ENCODE measurements at places on chromosomes 7 and 10.

DNA sequence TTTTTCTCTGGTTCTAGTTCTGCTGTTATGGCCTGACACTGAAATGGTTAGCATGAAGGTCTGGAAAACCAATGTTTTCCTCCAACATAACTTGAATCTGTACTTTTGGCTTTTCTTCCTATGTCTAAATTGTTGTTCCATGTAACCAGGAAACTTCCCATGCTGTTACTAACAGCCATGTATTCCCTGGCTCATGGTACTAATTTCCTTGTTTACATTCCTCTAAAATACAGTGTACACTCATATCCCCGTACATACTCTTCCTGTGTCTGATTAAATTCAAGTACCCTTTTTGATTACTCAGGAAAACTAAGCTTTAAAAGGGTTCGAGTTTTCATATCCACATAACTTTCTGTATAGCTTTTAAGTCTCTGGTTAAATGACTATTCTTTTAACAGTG, 12.3 kb upstream of the ACSM6 start:
- no peak for DNase-seq

DNA sequence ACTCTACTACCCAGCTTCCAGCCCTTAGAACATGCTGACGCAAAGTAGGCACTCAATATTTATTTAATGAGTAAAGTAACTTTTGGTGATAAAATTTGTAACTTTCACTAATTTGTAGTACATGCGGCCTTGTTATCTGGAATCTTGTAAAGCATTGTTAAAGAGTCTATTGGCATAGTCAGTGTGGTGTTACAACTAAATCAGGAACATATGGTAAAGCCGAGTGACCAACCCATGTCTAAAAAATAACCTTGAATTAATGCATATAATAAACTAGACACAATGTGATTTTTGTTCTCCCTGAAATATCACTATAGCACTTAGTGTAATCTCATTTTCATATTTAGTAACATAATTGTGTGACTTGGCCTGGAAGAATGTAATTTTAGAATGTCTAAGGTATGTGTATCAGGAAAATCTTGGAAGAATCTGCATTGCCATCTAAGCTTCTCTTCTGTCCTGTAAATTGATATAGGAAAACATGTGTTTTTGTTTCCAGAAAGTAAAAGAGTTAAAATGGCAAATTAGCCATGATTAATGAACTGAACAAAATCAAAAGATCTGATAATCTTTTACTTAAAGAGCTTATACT, 256.7 kb upstream of the GNAI1 start:
- DNase-seq, result no peak

DNA sequence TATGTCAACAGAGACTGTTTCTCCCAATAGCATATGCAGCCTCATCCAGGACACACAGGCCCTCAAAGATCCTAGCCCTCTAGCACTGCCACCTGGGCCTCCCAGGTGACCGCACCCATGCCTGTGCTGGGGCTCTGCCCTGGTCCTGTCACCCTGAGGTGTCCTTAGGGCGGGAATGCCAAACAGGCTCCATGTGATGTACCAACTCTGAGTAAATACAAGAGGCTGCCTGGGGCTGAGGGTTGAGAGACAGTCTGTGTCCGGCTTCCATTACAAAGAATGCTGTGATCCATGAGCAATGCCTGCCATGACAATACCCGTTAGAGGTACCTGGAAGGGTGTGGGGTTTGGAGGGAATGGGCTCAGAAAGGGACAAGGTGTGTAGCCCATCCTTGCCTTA, 83.0 kb upstream of the KAT6B start:
- no peak for DNase-seq

GRCh38 chr10:49171326-49172060, 16.7 kb downstream of the TMEM273 start:
- DNase-seq, result no peak

- DNase-seq, result no peak
Measured at GRCh38 chr10:77281719-77282118, 355.9 kb downstream of the KCNMA1 start.

DNA sequence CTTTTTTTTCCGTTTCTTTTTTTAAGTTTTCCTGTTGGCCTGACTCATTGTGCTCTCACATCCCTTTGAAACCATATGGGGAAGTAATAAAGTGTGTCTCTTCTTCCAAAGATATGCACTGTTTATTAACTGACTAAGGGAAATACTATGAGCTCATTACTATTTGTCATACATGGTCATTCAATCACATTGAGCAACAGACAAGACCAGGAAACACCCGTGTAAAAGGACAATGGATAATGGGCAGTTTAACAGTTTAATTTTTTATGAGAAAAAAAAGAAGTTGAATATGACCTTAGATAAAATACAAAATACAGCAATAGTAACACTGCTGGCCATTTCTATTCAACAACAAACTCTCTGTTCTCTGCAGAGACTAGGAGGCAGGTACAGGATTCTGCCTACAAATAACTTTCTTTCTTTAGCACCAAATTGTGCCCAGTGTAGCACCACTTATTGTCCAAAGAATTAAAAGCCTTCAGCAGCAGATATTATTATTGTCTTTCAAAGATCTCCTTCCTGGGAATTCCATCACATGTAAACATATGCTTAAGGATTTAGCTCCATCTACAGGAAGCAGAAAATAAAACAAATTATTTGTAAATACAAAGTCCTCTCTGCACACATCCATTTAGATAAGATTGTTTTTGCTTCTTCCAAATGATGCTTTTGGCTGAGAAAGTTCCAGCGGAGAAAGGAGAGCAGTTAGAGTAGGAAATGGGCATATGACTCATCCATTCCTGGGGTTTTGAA, 55.0 kb upstream of the AKR1E2 start:
- DNase-seq, result no peak

GRCh38 chr7:82036146-82036886, 266.5 kb upstream of the HGF start:
- DNase-seq, result no peak

- no peak for DNase-seq
Measured at GRCh38 chr10:3464760-3465405, 292.3 kb upstream of the PITRM1 start.

DNA sequence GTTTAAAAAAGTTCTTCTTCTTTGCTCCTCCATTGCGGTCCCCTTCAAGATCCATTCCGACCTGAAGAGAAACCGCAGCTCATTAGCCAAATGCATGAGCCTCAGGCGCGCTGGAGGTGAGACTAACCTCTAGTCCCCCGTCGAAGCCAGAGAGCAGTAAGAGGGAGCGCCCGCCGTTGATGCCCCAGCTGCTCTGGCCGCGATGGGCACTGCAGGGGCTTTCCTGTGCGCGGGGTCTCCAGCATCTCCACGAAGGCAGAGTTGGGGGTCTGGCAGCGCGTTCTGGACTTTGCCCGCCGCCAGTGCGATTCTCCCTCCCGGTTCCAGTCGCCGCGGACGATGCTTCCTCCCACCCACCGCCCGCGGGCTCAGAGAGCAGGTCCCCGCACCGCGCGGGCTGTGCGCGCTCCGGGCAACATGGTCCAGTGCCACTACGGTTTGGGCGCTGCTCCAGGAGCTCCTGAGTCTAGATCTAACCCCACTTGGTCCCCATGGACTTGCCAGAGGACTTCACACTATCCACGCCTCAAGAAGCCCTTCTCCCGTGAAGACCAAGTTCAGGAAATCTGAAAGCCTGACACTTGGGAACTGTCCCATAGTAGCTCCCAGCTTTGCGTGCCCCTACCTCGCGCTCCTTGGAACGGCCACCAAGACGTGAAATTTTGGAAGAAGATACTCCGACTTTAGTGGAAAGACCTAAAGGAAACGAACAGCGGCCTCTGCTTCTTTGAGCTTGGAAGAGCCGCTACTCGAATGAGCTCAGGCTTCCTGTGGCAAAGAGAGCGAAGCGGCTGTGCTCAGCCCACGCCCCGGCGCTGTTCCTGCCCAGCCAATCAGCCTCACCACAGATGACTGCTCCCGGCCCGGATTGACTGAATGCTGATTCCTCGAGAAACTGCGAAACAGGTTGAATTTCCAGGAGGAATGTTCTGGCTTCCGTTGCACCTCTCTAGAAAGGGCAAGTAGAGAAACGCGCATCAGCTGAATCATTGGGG, at the start of gene ABCB1:
ABCB1 (minus strand) TSS at position 755 of the 995 bp plus-strand sequence; CDS start at position 55, 700 bp downstream.
- DNase-seq, result no peak

DNA sequence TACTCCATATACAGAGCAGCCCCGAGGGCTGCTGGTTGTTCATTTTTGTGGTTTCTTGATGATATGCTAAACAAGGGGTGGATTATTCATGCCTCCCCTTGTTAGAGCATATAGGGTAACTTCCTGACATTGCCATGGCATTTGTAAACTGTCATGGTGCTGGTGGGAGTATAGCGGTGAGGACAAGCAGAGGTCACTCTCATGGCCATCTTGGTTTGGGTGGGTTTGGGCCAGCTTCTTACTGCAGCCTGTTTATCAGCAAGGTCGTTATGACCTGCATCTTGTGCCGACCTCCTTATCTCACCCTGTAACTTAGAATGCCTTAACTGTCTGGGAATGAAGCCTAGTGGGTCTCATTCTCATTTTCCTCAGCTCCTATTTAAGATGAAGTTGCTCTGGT, 31.3 kb downstream of the GNAT3 start:
- DNase-seq, result no peak

DNA sequence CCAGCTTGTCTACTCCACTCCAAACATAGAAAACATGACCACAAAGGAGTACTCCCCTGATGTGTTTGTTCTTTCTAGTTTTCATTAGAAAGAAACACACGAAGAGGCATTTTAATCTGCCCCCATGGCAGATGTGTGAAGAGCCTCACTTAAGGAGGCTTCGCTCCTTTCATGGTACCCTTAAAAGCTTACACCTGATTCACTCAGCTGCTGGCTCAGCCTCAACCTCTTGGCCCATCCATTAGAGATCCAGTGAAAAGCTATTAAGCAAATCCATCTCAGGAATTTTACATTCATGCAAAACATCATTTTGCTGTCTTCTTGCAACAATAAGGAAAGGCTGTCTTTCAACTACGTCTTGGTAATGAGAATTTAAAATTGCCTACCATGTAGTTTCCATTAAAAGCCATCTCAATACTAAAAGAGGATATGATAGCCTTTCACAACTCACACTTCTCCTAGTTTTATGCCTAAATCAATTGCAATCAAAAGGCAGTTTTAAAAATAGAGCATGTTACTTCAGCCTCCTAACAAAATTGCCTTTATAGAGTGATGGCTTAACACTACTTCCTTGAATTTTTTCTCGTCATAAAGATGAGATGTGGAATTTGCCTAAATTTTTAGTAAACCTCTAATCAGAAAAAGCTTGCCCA, 22.7 kb downstream of the MACC1 start:
- DNase-seq, result no peak

DNA sequence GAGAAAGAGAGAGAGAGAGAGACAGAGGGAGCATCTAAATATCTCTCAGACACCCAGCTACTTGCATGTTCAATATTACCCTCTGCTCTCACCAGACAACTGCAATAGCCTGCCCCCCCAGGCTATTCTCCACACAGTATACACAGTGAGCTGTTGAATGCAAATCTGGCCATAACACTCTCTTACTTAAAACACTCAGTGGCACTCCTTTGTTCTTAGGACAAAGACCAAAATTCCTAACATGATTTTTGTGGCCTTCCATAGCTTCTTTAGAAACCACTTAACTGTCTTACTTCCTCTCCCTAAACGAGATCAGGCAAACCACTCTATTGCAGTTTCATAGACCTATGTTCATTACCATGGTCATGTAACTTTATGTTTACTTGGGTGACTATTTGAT, 903.6 kb upstream of the AUTS2 start:
- no peak for DNase-seq

DNA sequence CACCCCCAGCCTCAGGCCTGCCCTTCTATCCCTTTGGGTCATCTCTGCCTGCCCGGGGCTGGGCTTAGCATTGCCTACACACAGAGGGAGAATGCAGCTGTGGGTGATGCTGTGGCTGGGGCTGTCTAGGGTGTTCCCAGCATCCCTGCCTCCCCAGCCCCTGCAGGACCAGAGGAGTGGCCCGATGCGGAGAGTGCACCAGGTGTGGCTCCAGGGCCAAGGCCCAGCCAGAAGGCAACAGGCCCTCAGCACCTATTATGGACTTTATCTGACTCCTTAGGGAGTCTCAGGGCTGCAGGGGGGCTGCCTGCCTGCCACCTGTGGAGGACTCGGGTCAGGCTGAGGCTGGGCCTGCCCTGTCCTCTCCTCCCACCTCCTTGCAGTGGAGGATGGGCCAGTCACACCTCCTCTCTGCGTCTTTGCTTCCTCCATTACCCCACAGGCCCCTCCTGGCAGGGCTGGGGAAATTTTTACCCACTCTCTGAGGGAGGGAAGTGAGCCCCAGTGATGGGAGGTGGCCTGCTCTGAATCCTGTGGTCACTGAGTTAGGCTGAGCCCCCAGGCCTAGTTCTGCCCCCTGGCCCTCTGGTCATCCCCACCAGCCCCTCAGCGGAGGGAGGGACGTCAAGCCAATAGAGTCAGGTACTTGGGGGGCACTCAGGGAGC, 92.9 kb upstream of the PCBD1 start:
- no peak for DNase-seq

- DNase-seq, result no peak
Measured at GRCh38 chr7:142873281-142873784, 12.2 kb downstream of the TRPV6 start.

GRCh38 chr10:113335592-113335991, 217.3 kb upstream of the HABP2 start:
- DNase-seq, result no peak

DNA sequence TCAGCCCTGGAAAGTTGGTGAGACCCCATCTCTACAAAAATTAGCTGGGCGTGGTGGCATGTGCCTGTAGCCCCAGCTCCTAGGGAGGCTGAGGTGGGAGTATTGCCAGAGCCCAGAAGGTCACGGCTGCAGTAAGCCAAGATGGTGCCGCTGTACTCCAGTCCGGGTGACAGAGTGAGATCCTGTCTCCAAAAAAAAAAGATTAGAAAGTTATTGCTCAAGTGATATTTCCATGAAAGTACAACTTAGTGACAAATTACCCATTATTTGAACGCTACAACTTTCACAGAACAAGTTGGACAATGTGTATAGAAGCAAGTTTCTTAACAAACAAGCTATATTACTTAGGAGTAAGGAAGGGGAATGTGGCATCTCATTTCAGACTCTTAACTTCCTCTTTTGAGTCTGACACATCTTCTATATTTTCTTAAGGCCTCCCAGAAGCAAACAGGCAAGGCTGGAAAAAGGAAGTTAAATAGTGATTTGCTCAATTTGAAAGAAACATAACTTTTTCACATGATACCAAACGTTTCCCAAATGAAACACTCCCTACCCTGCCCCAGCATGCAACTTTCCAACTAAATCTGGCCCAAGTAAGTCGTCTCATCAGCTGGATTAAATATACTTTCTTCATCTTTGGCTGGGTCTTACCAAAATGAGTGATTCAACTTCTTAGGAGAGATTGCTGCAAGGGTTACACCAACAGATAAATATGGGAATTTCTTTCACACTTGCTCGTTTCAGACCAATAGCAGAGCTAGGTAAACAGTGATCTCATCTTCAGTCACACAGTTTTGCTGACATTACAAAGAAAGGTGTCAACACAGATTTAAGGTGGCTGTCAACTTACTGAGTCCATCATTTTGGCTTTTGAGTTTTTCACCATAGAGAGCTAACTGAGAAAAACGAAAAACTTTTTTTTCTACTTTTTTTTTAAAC, 66.3 kb upstream of the KLF6 start:
- no peak for DNase-seq

DNA sequence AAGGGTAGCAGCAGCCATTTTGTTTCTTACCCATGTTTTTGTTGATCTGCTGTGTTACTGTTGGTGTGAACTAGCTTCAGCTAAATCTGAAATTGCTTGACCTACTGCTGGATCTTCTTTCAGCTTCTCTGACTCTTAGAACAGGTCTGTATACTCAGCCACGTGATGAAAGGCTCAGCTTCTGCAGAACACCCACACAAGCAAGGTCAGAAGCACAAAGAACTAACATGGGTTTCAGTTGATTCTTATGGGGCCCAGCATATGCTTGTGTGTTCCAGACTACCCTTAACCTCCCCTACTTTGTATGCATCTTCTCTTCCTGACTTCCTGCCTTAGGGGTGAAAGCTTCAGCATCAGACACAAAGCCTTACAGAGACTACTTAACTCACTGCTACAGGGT, 186.8 kb downstream of the HGF start:
- DNase-seq, result no peak
